Activated CD4-positive, alpha-beta T cell treated with anti-CD3 and anti-CD28 coated beads, Interleukin-2, Interleukin-4, amounts not matched to agents 100 ng/mL and 50 ng/mL, durations not matched to agents 16 hours and 8 hours (primary cell): ENCODE measurements at places on chromosomes 12 and 14.

DNA sequence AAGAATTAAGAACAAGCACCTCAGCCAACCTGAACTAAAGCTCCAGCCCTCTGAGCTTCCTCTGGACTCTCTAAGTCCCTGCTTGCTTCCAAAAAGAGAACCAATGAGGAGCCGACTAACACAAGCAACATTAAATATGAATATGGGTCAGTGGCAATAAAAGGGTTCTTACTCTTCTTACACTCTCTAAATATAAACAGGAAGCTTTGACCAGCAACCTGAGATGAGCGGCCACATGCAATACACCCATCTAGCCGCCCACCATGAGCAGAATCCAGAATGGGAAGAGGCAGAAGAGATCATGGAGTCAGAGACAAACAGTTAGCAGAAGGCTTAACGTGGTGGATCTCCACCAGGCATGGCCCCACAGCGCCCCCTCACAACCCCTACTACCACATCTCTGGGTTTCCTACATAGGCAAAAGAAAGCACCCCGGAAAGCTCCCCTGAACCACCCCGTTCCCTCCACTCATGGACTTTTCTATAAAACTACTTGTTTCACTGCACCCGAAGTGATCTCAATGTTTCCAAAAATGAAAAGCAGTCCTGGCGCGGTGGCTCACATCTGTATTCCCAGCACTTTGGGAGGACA, 59.4 kb downstream of the TTC7B start:
- no peak for DNase-seq

- no peak for DNase-seq
Measured at GRCh38 chr12:52306731-52307130, 14.5 kb downstream of the KRT83 start.

- DNase-seq, result peak; percentile 16
Measured at GRCh38 chr14:65414961-65415589, 2.5 kb downstream of the FUT8 start.

- DNase-seq, result no peak
Measured at GRCh38 chr12:113475451-113476175, 3.9 kb upstream of the LHX5 start.

GRCh38 chr12:57216014-57216911, at the start of gene NXPH4:
Gene NXPH4, plus strand, starts transcription at chr12:57216794. Its CDS starts 176 bp downstream, at chr12:57216970.
- DNase-seq, result no peak

GRCh38 chr12:108750526-108750925, 19.2 kb upstream of the CORO1C start:
- no peak for DNase-seq

DNA sequence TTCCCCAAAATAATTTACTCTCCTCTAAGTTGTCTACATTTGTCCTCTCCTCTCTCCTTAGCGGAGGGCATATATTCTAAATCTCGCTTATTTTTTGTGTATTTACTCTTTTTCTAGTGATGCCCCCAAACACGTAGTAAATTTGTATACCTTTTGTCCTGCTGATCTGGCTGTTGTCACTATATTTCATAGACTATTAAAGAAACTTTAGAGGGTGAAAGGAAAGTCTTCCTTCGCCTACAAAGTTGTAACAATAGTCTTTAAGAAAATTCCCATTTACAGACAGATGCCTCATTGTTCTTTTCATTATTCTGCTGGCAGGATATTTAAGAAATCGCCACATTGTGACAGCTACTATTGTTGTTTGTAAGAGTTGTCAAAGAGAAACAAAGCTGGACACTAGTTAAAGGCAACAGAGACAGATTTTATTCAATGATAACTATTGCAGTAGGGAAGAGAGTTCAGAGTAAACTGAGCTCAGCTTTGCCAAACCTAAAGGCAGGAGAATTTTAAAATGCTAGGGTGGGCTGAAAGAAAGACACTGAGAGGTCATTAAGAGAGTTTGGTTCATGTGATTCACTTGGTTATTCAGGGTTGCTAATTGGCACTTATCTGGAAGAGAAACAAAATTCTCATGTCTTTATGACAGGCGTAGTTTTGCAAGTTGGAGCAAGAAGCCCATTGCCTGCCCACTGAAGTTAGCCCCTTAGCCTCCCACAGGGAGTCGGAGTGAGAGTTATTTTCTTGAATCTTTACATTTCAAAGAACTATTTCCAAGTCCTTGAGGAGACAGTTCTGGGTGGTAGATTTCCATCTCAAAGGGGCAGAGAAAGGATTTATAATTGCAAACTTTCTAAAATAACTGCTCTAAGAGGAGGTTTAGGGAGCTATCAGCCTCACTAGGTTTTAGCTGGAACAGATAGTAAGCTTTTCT, 1272.5 kb upstream of the SEL1L start:
- no peak for DNase-seq
